T-helper 17 cell (primary cell): ENCODE measurements at places on chromosomes 11 and 22. TPM values are rescaled to one million over a fixed set of nuclear protein-coding genes. Genes with fewer than 3 reads are reported as not detected.

- no peak overlapping the region for H3K4me3 ChIP-seq
- H3K27ac ChIP-seq: no peak overlapping the region
- H3K36me3 ChIP-seq: no peaks in the 10 kb centered on the region
- no peaks in the 10 kb centered on the region for H3K4me1 ChIP-seq
- no peaks in the 10 kb centered on the region for H3K27me3 ChIP-seq
- DNase-seq: no peak
Measured at GRCh38 chr11:16278273-16278672, 78.1 kb downstream of the SOX6 start.

The OR5M11 gene
- total RNA-seq: not detected

The ANKK1 gene
- 2.4 TPM for total RNA-seq

DNA sequence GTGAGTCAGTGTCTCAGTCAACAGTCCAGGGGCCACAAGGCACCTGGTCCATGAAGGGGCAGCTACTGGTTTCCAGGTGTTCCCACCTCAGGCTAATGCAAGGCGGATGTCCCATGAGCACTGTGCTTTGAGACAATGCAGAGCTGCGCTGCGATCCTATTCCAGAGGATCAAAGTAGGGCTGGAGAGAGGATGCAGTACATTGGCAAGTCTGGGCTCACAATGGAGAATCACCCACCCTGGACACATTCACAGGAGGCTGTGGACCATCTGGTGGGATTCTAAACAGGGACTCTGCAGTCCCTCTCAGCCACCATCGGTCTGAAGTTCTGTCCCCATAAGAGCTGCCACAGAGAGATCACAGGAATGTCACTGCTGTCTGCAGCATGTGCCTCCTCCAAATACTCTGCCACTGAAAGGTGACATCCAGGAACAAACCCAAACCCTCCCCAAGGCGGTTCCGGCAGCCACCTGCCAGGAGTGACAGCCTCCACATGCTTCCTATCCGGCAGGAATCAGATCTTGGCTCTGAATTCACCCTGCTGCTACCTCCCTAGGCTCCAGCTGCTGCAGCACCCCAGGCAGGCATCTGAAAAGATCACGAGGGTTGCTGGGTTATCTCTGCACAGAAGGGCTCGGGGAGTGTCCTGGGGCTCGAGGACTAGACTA, 45.3 kb upstream of the SERPIND1 start:
- DNase-seq: no peak
- H3K27ac ChIP-seq: no peak overlapping the region
- peaks cover 2% of the 10 kb centered on the region for H3K4me1 ChIP-seq

DNA sequence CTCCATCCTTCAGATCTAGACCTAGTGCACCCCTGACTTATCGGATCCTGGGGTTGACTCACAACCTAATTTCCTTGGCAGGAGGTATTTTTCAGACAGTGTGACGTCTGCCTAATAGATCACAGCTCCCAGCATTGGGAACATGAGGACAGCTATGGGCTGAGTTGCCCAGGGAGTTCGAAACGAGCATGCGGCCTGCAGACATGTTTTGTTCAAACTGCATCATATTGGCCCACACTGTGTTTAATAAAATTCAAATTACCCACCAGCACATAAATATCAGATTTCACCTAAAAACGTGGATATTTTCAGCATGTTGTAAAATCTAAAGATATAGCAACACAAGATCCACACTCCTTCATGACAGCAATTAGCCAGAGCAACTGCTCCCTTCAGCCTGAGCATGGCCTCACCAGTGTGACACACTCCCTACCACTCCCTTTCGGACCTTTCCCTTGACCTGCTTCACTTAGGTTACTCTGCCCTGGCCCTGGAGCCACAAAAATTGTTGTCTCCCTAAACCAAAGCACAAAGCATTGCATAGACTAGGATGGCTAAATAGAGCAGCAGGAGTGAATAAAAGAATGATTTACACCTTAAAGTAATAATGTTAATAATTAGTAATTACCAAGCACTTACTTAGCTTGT, 53.6 kb upstream of the USP47 start:
- no peak overlapping the region for H3K27ac ChIP-seq
- H3K4me1 ChIP-seq: peaks cover 4% of the 10 kb centered on the region
